ENCODE measurements at places on chromosomes 12 and 14.

- ATAC-seq: no peak
Observed at GRCh38 chr14:96455588-96455987, 46.6 kb upstream of the PAPOLA start.

DNA sequence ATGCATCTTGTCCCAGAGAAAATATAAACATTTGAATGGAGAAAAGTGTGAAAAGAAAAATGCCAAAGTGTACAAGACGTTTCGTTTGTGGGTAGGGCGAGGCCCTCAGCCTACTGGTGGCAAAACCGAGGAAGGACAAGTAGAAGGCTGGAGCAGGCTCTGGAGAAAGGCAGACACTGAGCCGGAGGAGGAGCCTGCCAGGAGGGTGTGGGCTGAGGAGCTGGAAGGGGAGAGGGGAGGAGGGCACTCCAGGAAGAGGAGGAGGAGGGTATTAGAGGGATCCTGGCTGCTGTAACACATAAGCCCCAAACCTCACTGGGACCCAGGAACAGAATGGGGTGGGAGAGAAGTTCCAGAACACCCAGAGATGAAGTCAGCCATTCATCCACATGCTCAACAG, 47.7 kb downstream of the CLMN start:
- no peak for ATAC-seq

DNA sequence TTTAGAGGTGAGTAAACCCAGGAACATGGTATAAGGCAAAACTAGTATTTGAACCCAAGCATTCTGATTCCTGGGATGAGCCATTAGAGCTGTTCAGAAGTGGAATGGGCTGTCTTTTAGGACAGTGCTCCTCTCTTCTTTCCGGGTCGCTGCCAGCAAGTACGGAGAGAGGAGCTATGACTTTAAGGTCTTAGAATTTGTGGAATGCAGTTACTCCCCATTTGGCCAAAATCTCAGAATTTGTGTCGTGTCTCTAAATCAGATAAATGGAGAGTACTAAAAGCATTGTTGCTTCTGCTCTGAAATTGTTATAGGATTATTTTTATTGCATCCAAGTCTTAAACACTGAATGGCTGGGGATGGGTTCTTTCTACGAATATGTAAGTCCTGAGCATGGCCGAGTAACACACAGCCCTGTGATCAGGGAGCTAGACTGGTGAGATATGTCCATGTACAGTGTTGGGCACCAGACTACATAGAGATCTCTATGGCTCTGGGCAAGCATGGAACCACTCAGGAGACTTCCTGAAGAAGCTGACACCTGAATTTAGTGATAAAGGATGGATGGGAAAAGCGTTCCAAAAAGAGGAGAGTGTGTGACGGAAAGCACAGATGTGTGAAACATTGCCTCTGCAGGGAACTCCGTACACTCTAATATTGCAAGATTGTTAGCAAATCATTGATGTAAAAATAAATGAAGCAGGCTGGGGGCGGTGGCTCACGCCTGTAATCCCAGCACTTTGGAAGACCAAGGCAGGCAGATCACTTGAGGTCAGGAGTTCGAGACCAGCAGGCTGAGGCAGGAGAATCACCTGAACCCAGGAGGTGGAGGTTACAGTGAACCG, 184.7 kb downstream of the SRGAP1 start:
- ATAC-seq: no peak

DNA sequence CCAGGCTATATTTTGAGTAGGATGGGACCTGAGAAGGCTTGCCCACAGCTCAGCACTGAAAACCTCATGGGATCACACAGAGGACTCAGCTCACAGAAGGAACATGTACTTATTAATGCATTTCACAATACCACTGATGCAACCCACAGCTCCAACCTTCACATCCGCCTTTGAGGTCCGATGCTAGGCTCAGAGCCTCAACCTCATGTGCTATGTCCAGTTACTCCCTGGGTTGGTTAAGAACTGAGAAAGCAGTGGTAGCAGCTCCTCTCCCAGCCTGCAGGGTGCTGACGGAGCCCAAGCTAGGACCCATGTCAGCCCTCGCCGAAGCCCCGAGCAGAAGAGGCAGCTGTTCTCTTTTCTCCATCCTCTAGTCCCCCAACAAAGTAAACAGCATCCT, 52.9 kb downstream of the SPTB start:
- no peak for ATAC-seq

- no peak for ATAC-seq
Observed at GRCh38 chr12:40587970-40588369, 104.3 kb upstream of the CNTN1 start.

DNA sequence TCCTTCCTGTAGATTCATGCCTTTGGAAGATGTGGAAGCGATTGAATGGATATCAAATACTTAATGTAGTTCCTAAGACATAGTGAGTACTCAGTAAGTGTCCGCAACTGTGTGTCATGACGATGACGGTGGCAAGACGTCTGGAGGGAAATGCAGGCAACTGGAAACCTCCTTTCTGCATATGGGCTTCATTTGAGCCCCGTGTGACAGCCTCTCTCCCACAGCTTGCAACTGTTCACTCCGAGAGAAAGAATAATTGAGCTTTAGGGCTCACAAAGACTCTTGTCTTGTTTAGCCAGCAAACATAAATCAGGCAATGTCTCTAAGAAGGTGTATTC, 6.9 kb downstream of the CFAP251 start:
- no peak for ATAC-seq

All from activated CD4-positive, CD25-positive, alpha-beta regulatory T cell treated with anti-CD3 and anti-CD28 coated beads, Interleukin-2, amount 50 U/mL, for 24 hours (primary cell).